ENCODE measurements at places on chromosomes 6 and 20.
A peak's percentile ranks its signal among the peaks of the same experiment; 100 is the strongest.

DNA sequence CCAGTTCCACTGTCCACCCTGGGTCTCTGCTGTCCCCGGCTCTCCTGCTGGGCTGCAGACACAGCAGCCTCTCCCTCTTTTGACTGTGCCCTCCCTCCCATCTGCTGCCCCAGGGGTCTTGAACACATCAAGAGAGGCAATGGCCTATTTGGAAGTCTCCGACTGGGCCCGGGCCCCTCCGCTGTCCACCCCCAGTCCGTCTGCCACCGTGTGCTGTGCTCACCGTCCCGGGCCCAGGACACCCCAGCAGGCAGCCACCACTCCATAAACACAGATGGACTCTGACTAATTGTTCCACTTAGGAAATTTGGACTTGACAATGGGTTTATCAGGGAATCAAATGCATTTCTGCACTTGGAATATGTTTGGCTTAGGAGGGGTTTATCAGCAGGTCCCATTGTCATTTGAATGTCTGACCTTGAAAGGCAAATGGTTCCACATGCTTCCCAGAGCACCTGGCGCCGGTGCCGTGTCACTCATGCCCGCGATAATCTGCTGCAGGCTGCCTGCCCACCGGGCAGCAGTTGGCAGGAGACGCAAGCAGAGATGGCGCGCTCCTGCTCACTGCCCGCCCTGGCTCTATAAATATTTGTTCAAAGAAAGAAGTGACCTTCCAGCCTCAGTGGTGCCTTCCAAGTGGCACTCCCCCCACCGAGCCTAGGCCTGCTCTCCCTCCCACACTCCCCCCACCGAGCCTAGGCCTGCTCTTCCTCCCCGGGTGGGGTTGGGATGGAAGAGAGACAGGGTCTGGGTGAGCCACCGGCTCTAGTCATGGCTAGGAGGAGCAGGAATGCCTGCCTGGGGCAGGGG is 18.8 kb upstream of the FRMD1 start:
- no peak for DNase-seq

- DNase-seq = peak; percentile 78
These were observed 79.4 kb upstream of the SCAF8 start for GRCh38 chr6:154653853-154654252.

DNA sequence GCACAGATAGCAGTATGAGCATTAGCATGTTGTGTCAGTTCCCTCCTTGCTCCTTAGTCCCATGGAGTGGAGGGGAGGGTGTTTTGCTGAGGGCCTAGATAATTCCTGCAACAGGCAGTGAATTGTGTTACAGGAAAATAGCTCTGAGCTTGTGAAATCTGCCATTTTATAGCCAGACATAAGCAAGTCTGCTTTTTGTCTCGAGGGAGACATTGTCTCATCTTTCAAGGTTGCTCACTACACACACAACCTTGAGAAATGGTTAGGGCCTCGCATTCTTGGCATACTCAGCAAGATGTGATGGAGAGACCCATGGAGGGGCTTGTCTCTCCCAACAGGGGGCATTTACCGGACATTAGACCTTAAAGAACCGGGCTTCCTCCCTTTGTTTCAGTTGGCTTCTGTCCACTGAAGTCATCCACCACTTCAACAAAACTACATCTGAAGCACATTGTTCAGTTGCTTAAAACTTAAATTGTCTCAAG is 108.0 kb upstream of the FOXO3 start:
- peak; percentile 76 for DNase-seq

DNA sequence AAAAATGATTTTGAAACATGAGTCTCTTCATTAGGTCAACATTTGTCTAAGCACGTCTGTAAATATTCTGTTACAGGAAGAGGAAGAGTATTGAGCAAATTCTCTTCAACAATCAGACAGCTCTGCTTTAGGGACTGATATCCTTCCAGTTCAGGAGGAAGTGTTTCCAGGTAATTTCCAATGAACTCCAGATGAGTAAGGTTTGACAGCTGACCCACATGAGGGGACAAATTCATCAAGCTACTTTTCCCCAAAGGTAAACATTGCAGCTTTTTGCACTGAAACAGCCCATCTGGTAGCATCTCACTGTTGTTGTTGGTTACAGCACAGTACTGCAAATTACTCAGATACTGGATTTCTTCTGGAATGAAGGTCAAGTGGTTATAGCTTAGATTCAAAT is 18.1 kb downstream of the ENPP1 start:
- DNase-seq = no peak

- DNase-seq = no peak
These were observed 91.3 kb downstream of the ADGRB3 start for GRCh38 chr6:68726337-68726736.

DNA sequence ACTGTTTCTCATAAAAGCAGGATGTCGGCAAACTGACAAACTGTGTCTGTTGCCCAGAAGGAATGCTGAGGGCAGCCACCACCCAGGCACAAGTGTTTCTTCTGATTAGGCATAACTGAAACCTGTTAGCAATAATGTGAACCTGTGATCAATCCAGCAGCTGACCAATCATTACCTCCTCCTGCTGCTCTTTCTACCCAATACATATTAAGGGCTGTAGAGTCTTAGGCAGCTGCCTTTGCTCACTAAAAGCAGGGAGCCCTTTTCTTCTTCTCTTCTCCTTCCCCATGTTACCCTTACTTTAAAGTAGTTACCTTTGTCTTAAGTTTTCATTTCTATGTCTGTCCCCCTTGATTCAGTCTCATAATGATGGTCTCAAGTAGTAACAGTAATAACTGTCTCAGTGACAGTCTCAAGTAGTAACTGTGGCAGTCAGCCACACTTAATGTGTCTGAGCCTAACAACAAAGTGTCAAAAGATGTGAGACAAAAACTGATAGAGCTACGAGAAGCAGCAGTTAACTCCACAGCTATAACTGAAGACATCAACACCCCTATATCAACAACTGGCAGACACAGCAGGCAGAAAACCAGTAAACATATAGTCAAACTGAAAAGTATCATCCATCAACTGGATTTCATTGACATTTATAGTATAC is 37.0 kb downstream of the RANBP9 start:
- DNase-seq = no peak

- DNase-seq = peak; percentile 76
These were observed 54.5 kb downstream of the TRMT11 start for GRCh38 chr6:126040826-126041225.

DNA sequence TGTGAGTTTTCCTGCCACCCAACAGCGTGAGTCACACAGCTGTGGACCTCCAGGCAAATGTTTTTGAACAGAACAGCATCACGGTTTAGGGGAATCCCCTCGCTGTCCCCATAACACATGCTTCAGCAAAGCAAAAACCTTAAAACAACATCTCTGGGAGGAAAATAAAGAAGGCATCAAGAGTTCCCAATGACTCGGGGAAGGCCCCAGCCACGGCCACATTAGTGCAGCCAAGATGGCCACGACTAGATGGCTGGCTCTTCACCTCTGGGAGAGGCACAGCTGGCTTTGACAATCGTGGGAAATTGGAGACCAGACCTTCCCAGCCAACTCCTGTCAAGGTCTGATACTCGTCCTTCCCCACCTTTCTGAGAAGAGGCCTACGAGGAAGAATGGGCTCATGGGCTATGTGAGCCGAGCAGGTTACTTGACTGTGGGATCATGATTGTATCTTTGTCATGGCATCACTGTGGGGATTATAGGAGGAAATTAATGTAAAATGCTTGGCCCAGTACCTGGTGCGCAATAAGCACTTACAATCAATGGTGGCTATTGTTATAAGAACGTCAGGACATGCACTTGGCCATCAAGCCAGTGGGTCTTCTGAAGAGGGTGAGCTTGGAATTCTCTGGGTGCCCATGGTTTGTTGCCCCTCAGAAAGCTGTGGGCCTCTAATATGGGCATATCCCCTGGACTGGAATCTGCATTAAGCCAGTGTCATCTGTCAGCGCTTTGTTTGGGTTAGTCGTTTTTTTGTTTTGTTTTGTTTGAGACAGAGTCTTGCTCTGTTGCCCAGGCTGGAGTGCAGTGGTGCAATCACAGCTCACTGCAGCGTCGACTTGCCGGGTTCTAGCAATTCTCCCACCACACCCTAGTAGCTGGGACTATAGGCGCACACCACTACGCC is 43.6 kb downstream of the FGD2 start:
- DNase-seq = peak; percentile 70
